ENCODE measurements at places on chromosomes 7 and 10. TPM values are rescaled to one million over a fixed set of nuclear protein-coding genes. Genes with fewer than 3 reads are reported as not detected.

Gene COL17A1
- under 0.01 TPM for total RNA-seq

Gene DNAJB9
- total RNA-seq: 10.8 TPM

Gene AKR1D1
- total RNA-seq: not detected

Gene PIP
- not detected for total RNA-seq

Gene MRC1
- total RNA-seq: under 0.01 TPM

Gene GARIN1A
- 1.5 TPM for total RNA-seq

Gene ZP3
- 0.87 TPM for total RNA-seq

Gene PRPF18
- 28.9 TPM for total RNA-seq

Gene CEP41
- 16.4 TPM for total RNA-seq

Gene FXYD4
- not detected for total RNA-seq

Gene MMRN2
- total RNA-seq: 3.6 TPM

Data from smooth muscle cell of trachea (primary cell).